ENCODE measurements at places on chromosomes 7 and 10.

DNA sequence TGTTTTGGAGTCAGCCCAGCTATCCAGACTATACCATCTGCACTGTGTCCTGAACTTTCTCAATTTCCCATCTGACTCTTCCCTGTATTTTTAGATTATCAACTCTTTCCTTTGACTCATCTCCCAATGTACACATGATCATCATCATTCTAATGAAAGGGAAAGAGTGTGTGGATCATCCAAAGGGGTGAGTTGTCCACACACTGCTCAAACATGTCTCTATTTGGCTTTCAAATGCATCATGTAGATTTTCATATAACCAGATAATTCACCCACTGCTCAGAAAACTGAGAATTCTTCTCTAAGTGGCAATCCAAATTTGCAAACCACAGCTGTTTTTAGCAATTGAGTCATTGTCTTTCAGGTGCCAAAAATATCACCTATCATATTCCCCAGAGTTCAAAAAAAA, 190.2 kb upstream of the HPS1 start:
- DNase-seq, result no peak

GRCh38 chr10:110534571-110534970, 32.9 kb upstream of the SMC3 start:
- no peak for DNase-seq

- DNase-seq, result no peak
Observed at GRCh38 chr10:129445436-129446182, 21.4 kb upstream of the MGMT start.

GRCh38 chr10:86391986-86392722, 25.6 kb upstream of the GRID1 start:
- DNase-seq, result no peak

GRCh38 chr10:78808736-78809367, 259.9 kb upstream of the ZMIZ1 start:
- no peak for DNase-seq

DNA sequence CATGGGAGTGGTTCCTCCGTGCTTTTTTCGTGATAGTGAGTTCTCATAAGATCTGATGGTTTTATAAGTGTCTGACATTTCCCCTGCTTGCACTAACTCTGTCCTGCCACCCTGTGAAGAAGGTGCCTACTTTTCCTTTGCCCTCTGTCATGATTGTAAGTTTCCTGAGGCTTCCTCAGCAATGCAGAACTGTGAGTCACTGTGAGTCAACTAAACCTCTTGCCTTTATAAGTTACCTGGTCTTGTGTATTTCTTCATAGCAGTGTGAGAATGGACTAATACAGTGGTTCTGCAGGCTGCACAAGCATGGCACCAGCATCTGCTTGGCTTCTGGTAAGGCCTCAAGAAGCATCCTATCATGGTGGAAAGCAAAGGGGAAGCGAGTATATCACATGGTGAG, 1144.6 kb downstream of the SORCS3 start:
- DNase-seq, result no peak

DNA sequence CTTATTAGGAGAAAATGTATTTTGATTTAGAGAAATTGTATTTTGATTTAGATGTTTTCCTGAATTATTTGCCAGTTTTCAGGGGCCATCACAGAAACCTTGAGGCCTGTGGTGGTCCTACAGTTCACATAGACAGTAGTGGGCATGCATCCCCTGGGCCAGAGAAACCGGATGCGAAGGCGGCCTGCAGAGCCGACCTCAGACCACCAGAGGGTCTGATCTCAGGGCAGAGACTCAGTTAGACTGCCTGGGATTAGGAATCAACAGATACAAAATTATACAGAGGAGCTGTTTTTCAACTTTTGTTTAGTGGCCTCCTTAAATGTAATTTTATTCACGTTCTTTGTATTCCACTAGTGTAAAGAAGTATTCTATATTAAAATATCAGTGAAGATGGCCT, 158.4 kb downstream of the PAXIP1 start:
- no peak for DNase-seq

GRCh38 chr7:97671571-97671970, 60.3 kb upstream of the TAC1 start:
- DNase-seq, result no peak
